ENCODE measurements at places on chromosomes 7 and 10.
A peak's percentile ranks its signal among the peaks of the same experiment; 100 is the strongest.

- DNase-seq: no peak
Measured at GRCh38 chr10:76405922-76406321, 974.5 kb downstream of the LRMDA start.

GRCh38 chr7:44617225-44617890 is 10.9 kb downstream of the OGDH start:
- peak; percentile 36 for DNase-seq

- DNase-seq: peak; percentile 84
Measured at GRCh38 chr7:63899691-63900393, 98.8 kb upstream of the ZNF722 start.

- no peak for DNase-seq
Measured at GRCh38 chr7:84941291-84941690, 245.6 kb downstream of the SEMA3D start.

DNA sequence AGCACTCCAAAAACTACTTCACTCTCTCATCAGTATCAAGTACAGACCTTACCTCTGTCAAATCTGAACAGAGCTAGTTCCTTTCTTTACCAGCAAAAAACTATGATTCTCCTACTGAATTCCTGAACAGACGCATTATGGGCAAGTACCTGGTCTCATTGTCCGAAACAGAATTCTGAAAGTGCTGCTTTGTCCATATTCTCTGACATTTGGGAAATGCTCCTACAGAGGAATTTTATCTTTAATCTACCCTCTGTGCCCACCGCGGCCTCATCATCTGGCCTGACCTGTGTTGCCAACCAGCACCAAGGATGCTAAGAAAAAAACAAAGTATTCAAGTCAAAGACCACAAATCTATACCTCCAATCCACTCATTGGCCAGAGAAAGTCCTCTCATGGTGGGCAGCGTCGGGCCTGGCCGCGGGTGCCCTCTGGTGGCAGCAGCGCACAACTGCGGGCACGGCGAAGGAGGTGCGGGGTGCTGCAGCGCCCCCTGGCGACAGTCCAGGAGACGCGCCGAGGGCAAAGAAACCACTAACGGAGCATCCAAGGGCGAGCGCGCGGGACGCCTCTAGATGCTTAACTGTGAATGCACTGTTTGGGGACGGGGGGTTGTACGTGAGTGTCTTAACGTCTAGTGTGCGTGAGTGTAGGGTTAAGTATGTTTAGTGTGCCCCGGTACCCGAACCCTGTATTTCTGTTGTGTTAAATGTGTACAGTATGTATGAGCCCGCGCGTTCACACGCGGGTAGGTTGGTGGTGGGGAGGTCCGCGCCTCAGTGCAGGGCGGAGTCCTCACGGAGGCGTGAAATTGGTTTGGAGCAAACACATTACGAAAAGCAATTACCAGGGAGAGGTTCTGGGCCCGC is 5.0 kb upstream of the GBX1 start:
- DNase-seq: peak; percentile 81

All from natural killer cell (primary cell).